ENCODE measurements at places on chromosomes 16 and 17. TPM values are rescaled to one million over a fixed set of nuclear protein-coding genes. Genes with fewer than 3 reads are reported as not detected.
A peak's percentile ranks its signal among the peaks of the same experiment; 100 is the strongest.

ABCC11 gene
- polyA plus RNA-seq, result 0.20 TPM

GRCh38 chr17:80482555-80483308, 6.3 kb upstream of the NPTX1 start:
- DNase-seq, result no peak

DNA sequence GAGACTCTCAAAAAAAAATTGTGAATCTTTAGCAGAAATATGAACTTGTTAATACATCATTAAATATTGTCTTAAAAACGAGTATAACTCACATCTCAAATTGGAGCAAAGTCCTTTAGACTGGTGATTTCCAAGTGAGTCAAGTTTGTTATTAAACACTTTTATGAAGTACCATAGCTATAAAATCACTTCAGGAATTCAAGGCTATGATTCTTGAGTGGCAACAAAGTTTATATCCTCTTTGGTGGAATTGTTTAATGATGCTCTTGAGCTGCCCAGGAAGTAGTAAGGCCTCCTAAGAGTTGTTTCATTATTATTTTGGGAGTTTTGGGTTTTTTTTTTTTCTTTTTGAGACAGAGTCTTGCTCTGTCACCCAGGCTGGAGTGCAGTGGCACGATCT, 16.7 kb upstream of the BLMH start:
- peak; percentile 32 for DNase-seq

DNA sequence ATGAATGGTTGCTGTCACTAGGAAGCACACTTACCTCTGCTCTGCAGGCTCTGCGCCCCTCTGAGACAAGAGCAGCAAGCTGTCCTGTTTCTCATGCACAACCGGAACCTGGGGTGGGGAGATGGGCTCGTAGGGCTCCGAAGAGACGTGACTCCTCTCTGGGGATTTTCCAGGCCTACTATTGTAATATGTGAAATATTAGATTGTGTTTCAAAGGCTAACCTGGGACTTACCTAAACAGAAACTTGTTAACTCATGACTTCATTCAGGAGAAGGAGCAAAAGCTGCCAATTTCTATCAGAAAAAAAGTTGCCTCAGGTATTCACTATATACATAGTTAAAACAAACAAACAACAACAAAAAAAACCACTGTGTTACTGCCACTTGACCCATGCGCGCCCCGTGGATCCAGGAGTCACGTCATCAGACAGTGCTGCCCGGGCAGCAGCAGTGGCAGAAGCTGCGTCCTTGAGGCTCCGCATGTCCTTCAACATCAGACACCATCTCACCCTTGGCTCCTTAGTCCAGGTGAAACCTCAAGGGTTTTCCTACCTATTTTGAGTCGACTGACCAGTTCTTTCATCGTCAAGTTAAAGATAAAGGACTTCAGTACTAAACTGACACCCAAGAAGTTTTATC, 49.3 kb downstream of the TTC19 start:
- DNase-seq, result no peak

DNA sequence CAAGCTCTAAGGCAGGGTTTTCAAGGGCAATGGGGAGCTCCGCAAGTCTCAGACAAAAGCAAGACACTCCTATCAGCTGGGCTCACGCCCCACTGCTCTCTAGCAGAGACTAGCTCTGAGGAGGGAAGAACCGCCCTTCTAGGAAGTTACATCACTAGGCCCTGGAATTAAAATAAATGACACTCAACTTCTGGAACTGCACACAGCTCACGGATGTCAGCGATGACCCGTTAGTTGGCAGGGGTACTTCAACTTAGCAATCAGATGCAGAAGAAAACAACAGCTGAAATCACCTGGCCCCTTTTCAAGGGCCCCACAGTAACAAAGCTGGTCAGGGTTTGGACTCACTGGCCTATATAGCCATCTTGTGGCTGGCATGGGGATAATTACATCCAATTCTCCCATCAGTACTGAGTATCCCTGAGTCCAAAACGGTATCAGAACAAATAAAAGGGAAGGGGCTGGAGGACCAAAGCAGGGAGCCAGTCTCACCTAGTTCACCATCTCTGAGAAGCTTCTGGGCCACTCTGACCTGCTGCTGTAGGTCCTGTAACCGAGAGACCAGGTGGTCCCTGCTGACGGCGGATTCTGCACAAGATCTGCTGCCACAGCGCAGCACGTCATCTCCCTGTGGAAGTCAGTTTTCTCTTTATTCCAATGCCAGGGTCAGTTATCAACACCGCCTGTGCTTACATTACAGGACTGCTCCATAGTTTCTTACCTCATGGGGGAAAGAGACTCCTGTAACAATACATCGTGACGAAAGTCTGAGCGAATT, 22.2 kb downstream of the SERPINF1 start:
- DNase-seq, result peak; percentile 90

LPO gene
- 0.14 TPM for polyA plus RNA-seq

DNA sequence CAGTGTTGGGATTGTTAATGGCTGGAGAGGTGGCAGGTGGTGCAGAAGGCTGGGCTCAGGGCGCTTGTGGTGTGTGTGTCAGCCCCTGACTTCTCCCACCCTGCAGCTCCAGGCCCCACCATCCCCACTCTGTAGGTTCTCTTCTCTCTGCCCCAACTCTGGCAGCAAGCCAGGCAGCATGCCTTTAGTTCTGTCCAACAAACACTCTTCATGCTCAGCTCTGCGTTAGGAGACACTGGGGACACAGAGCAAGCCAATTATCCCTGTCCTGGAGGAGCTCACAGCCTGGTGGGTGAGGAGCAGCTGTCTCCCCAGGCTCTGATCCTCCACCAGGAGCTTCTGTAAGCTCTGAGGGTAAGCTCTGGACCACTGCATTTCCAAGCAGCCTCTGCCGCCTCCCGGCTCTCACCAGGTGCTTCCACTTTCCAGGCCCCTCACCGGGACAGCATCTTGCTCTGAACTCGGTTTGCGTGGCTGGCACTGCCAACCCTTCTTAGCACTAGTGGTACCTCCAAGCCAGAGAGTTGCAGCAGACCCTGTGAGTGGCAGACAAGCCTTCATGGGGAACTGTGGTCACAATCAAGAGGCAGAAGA, 34.3 kb upstream of the WSCD1 start:
- no peak for DNase-seq

GRCh38 chr16:58366247-58367031, 25.8 kb upstream of the GINS3 start:
- no peak for DNase-seq

KLHL36 gene
- polyA plus RNA-seq, result 28.0 TPM

- DNase-seq, result no peak
Measured at GRCh38 chr17:57739402-57740234, 5.5 kb downstream of the CCDC182 start.

GRCh38 chr17:7208754-7209460, 10.7 kb downstream of the DLG4 start:
- no peak for DNase-seq

- no peak for DNase-seq
Measured at GRCh38 chr17:15958484-15958854, 13.5 kb downstream of the ADORA2B start.

DNA sequence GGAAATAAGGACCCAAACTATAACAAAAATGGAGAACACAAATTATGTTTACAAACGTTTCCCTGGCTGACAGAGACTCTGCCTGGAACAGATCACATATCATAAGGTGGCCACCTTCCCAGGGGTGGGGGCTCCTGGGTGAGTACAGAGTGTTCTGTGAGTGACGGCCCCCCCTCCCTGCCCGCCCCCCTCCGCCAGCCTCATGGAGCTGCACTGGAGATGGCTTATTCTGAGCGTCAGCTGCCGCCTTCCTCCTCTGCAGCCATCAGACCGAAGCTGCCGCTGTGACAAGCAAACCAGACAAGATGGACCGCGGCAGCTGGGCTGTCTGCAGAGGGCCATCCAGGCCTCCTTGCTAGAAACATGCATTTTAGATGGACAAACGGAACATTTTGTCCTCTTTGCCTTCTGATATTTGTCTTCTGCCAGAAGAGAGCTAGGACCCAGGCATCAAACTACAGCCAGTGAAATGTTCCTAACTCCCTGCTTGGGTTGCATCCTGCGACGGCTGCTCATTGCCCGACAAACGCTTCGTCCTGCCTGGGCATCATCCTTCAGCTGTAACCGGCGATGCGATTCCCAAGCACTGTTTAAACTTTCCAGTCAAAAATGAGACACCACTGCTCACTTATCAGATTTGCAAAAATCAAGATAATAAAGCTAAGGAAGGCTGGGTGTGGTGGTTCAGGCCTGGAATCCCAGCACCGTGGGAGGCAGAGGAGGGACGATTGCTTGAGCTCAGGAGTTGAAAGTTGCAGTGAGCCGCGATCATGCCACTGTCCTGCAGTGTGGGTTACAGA, 15.3 kb upstream of the RPTOR start:
- no peak for DNase-seq

DNA sequence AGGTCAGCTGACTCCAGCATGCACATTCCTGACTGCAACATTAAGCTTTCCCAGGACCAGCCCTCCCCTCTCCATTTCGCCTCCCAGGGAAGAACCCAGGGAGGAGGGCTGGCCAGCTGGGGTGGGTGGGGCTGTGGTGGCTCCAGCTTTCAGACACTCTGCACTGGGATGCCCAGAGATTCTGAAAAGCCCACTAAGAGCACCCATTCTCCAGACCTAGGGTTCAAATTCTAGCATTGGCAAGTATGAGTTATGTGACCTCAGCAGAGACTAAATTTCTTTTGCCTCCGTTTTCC, 7.8 kb downstream of the DLX3 start:
- DNase-seq, result no peak

DNA sequence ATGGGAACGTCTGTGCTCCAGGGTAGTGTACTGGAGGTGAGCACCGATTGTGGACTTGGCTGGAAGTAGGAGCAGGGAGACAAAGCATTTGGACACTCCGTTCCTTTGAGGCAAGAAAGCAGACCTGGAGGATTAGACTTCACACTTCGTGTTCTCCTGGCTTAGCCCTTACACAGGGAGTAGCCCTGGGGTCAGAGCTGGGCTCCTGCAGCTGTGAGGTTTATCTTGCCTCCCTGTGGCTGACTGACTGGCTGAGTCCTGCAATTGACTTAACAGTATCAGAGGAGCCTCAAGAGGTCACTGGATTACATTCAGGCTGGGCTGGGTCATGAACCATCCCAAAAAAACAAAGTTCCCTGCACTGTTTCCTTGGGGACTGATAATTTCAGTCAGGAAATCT, 37.1 kb downstream of the MPRIP start:
- no peak for DNase-seq

CTF1 gene
- polyA plus RNA-seq, result 10.0 TPM

DNA sequence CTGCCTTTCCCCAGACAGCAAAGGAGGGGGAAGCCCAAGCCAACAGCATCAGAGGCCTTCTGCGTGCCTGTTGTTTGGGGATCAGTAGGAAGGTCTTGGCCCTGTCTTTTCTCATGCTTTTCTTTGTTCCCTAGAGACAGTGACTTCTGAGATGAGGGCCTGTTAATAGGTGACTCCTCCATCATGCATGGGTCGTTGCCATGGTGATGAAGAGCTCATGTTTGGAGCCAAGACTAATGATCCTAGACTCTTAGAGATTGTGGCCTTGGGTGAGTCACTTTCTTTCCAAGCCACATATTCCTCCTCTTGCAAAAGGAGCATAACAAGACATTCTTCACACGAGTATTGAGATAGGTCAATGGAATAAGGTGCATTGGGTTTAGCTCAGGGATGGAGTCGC, 201.1 kb upstream of the ASIC2 start:
- no peak for DNase-seq

DNA sequence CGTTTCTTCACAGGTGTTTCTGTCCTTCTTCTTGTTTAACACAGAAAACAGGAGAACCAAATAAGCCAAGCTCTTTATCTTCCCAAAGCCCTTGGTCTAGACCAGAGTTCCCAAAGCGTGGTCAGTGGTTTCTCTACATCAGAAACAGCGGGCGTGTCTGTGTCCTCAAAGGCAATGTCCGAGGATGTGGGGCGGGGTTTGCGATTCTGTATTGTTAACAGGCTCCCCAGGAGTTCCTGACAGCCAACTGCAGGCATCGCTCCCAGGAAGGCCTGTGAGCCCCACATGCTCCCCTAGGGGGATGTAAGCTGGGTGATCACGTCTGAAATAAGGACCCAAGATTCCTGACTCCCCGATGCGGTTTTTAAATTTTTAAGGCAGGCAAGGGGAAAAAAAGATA, 28.4 kb upstream of the SLC25A19 start:
- DNase-seq, result peak; percentile 52

TLCD3B gene
- polyA plus RNA-seq, result 0.28 TPM

DNA sequence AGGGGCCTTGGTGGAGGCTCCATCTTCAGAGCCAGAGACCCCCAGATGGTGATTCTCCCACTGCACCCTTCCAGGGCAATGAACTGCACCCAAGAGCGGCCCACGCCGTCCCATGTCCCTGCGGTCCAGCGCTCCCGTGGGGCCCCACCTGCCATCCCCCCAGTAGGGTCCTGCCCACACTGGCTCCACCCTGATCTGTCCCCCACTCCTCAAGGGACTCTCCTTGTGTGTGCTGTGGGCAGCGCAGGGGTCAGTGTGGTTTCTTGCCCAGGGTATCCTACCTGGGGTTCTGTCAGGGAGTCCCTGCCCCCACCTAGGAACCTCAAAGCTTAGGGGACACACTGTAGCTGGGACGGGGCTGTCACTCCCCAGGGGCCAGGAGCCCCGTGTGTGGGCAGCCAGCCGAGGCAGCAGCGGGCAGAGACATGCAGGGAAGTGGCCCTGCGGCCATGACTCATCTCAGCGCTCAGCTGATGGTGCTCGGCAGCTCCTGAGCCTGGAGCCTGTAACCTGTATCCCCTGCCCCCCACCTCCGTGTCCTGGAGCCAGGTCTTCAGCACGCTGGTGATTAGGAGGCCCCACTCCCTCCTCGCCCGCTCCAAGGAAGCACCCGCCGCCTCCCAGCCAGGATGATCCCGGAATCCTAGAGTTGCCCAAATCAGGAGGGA, 35.7 kb upstream of the SSTR5 start:
- no peak for DNase-seq

Data from left lung (tissue), 14 donors.